ENCODE measurements at places on chromosomes 7 and 10.

DNA sequence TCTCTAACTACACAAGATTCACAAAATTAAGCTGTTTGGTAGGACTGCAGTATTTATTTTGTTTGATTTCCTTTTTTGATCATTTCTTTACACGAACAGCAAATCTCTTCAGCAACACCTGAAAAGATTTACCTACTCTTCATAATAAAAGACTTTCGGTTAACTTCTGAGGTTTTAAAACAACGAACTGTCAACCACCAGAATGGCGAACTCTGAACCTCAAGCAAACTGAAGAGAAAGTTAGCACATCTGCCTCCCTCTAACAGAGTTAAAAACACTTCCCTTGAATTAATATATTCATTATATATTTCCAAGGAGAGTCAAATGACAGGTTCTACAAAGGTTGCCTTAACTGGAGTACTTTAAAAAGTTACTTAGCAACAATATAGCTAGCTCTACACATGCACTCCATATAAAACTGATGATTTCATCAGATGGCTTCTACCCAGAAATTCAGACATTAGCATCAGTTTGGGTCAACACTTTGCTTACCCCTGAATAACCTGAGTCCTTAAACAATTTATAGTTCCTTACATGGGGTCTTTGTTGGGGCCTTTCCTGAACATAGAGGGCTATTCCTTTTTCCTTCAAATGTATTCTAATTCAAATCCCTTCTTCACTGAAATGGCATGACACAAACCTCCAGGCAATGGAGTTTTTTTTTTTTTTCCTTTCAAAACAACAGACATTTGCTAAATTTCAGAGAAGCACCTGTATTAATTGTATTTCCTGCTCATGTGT, 118.3 kb downstream of the SEM1 start:
- DNase-seq = no peak

DNA sequence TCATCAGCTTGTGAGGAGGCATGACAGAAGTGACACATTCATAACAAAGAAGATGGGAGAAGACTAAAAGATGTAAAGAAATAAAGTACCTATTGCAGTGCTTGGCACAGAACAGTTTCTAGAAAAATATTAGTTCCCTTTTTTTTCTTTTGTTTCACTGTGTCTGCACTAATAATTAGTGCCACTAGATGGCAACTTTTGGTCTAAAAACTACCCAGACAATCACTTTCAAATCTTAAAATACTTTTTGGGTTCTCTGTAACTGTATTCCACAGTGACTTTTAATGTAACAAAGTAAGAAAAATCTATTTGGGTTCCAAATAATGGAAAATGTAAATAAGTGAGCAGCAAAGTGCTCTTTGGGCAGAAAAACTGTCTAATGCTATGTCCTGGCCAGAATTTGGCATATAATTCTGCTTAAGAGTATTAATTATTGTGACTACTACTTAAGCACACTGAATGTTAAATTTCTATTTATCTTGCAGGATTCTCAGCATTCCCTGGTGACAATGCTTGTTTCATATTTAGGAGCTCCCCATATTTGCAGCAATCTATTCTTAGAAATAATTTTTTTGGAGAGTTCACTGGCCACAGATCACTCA, 134.8 kb upstream of the KIF5B start:
- DNase-seq = peak; percentile 63

DNA sequence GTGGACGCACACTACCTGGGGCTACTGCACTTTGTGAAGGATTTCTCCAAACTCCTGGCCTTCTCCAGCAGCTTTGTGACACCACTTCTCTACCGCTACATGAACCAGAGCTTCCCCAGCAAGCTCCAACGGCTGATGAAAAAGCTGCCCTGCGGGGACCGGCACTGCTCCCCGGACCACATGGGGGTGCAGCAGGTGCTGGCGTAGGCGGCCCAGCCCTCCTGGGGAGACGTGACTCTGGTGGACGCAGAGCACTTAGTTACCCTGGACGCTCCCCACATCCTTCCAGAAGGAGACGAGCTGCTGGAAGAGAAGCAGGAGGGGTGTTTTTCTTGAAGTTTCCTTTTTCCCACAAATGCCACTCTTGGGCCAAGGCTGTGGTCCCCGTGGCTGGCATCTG, 14.0 kb downstream of the GPR146 start:
- DNase-seq = no peak

DNA sequence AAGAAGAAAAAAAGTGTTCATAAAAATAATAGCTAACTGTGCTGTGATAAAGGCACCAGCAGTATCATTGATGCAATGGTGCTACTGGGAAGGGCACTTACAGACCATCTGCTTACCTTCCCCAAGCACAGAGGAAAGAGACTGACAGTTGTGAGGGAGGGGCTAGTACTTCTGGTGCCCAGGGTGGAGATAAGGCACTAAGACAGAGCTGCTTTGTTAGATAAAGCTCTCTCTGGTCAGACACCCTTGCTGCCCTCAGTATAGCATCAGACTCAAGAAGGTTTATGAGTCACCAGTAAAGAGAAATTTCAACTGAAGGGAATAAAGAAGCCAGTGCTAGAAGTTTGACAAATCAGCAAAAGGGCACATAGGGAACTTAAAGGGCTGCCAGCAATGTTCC, 325.6 kb downstream of the HPSE2 start:
- DNase-seq = no peak

DNA sequence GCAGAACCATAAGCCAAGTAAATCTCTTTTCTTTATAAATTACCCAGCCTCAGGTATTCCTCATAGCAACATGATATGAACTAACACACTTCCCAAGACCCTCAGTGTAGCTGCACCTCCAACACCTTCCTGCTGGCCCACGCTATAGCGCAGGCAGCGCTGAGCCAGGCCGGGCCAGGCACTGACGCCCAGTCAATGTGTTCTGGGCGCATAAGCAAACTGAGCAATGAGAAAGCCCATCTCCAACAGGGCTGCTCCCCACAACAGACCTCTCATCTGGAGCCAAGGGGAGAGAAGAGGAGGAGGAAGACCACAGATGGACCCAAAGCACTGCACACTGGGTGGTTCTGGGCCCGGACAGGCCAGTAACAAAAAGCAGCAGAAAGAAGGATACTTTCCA, 40.8 kb downstream of the FAM53B start:
- no peak for DNase-seq

Data from CD4-positive, alpha-beta T cell treated with Interferon alpha-2 for 1 hour (primary cell).